ENCODE measurements at places on chromosomes 16 and 17.

GRCh38 chr17:80995131-80995530 lies 3.5 kb downstream of the CHMP6 start:
- no peak for DNase-seq

- DNase-seq: peak; percentile 55
Measured at GRCh38 chr17:75778861-75779249, 5.8 kb upstream of the UNK start.

DNA sequence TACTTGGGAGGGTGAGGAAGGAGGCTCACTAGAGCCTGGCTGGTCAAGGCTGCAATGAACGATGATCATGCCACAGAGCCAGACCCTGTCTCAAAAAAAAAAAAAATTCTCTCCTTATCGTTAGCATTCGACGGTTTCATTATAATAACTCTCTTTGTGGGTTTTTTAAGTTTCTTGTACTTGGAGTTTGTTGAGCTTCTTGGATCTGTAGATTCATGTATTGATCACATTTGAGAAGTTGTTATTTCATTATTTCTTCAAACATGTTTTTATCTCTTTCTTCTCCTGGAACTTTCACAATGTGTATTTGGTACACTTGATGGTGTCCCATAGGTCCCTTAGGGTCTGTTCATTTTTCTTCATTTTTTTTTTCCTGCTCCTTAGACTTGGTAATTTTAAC lies 16.8 kb upstream of the ABCA3 start:
- no peak for DNase-seq

GRCh38 chr17:13572581-13572980 lies 29.1 kb downstream of the HS3ST3A1 start:
- no peak for DNase-seq

- no peak for DNase-seq
Measured at GRCh38 chr16:88616320-88616719, 22.1 kb upstream of the IL17C start.

Data from NCI-H1930 (cell line).